Forelimb muscle (tissue), 1 donor: ENCODE measurements at places on chromosomes 5 and 9.

DNA sequence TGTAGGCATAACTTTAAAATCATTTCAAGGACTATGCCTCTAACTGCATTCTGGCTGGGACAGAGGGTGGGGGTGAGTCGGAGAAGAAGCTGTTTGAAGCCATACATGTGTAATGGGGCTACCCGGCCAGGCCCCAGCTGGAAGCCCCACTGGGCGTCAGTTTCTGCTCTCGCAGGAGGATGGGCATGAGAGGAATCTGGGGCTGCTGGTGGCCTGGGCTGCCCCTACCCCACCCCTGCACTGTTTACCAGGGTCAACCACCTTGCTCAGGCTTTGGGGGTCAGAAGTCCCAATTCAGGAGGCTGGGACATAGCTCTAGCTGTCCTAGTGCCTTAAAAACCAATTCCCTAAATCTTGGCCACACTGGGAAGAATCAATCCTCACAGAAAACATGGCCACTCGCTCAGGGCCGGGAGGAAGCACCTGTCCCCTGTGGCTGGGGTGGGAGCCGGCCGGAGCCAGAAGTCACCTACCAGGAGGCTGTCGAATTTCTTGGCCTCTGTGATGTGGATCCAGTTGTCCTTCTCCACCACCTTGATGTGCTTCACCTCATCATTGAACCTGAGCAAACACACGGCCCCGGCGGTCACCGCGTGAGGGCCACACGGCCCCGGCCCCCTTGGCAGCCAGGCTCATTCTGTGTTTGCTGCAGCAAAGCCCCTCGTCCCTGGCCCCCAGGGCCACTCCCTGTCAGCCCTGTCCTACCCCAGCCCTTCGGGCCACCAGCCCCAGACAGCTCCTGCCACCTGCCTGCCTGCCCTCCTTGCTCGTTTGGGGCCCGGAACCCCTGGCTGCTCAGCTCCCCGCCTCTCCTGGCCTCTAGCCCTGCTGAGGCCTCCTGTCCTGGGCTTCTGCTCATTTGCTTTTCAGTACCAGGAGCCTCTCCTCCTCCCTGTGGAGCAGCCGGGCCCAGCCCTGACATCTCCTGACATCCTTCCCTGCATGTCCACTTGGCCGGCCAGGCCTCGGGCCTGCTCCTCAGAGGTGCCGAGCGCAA is 33.6 kb upstream of the SARDH start:
- no peak for DNase-seq

GRCh38 chr5:134250949-134251348 is 25.1 kb upstream of the PPP2CA start:
- no peak for DNase-seq

DNA sequence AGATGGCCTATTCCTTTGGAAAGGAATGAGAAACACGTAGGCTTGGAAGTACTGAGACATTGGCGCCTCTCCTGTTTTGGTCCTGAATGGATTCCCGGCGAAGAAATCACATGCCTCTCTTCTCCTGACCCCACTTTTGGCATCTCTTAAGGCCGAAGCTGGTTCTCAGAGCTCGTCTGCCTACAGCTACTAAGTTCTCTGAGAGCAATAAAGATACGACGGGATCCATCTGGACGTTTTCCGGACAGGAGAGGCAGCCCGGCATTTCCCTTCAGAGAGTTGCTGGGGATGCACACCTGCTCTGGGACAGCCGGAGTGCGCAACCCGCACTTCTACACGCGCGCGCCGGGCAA is 336.8 kb upstream of the PUM3 start:
- DNase-seq: no peak

- no peak for DNase-seq
Observed at GRCh38 chr9:119974026-119974425, 604.8 kb upstream of the BRINP1 start.

DNA sequence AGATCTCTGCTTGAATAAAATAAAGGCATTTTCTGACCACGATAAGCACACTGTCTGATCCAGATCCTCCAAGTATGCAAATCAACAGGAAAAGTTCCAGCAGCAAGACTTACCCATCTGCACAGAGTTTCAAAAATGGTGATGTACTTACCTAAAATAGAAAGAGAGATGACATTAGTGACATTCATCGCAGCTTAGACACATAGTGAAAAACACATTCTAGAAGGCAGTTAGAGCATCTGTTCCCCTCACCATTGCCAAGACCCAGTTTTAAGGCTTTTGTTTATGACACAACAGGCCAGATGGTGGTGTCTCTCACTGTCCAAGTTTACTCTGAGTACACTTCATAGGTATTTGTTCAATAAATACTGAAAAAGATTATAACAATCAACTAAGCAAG is 207.7 kb downstream of the PDE4D start:
- DNase-seq: peak; percentile 78

- DNase-seq: no peak
Observed at GRCh38 chr5:40986666-40987065, 77.4 kb downstream of the C7 start.
